H1 (cell line): ENCODE measurements at places on chromosomes 2 and 18. TPM values are rescaled to one million over a fixed set of nuclear protein-coding genes. Genes with fewer than 3 reads are reported as not detected.

- no peak overlapping the region for H3K27ac ChIP-seq
- H3K4me3 ChIP-seq, result no peak overlapping the region
- peaks cover 32% of the 10 kb centered on the region for H3K36me3 ChIP-seq
Observed at GRCh38 chr2:10796703-10797102, 15.9 kb downstream of the PDIA6 start.

DNA sequence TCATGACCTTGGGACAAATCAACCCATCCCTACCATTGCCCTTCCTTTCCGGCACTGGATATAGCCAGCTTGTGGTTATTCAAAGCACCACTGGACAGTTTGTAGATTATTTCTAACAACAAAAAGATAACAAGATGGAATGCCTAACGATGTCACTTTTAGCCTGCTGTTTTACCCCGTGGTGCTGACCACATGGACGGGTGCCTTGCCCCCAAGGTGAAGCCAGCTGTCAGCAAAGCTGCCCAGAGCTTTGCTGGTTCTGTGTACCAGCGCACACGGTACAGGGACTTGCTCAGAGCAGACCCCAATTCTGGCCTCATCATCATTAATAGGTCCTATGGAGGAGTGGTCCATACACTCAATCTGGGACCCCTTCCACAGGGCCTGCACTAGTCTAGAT, 118.2 kb downstream of the MTCL1 start:
- no peak overlapping the region for H3K27ac ChIP-seq
- no peak for DNase-seq
- peaks cover 16% of the 10 kb centered on the region for H3K36me3 ChIP-seq
- H3K4me1 ChIP-seq, result no peaks in the 10 kb centered on the region
- no peaks in the 10 kb centered on the region for H3K27me3 ChIP-seq
- H3K4me3 ChIP-seq, result no peak overlapping the region

DNA sequence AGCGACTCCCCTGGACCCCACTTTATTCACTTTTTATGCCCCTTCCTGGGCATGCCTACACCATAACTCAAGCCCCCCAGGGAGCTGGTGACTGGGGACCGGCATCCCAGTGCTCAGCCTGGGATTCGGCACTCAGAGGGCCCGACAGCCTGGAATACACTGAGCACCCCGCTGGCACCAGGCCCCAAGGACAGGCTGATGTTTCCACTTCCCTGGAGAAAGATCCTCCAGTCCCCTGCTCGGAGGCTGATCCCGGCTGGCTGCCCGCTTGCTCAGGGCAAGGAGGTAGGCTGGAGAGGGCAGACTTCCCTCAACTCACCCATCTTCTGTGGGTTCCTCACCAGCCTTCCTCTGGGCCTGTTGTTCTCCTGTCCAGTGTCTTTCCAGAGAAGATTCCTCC, 36.6 kb downstream of the ODC1 start:
- H3K36me3 ChIP-seq, result no peaks in the 10 kb centered on the region; the same call in 1 of the 2 replicates
- DNase-seq, result no peak
- no peak overlapping the region; the same call in 1 of the 2 replicates for H3K4me3 ChIP-seq
- H3K27me3 ChIP-seq, result no peaks in the 10 kb centered on the region
- H3K4me1 ChIP-seq, result no peaks in the 10 kb centered on the region
- no peak overlapping the region for H3K27ac ChIP-seq

GRCh38 chr2:129192117-129192516, 787.3 kb upstream of the RAB6C start:
- DNase-seq, result no peak
- H3K4me1 ChIP-seq, result peaks cover 13% of the 10 kb centered on the region
- no peak overlapping the region for H3K27ac ChIP-seq
- H3K36me3 ChIP-seq, result no peaks in the 10 kb centered on the region

DNA sequence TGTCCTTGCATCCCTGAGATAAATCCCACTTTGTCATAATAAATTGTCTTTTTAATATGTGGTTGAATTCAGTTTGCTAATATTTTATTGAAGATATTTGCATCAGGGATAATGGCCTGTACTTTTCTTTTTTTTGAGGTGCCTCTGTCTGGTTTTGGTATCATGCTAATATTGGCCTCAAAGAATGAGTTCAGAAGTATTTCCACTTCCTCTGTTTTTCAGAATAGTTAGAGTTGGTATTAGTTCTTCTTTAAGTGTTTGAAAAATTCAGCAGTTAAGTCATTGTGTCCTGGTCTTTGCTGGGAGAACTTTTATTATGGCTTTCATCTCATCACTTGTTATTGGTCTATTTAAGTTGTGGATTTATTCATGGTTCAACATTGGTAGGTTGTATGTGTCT, 464.1 kb upstream of the CRIM1 start:
- no peak for DNase-seq
- H3K27ac ChIP-seq, result no peak overlapping the region
- H3K36me3 ChIP-seq, result no peaks in the 10 kb centered on the region
- no peaks in the 10 kb centered on the region for H3K4me1 ChIP-seq
- H3K4me3 ChIP-seq, result no peak overlapping the region
- no peaks in the 10 kb centered on the region for H3K27me3 ChIP-seq

DNA sequence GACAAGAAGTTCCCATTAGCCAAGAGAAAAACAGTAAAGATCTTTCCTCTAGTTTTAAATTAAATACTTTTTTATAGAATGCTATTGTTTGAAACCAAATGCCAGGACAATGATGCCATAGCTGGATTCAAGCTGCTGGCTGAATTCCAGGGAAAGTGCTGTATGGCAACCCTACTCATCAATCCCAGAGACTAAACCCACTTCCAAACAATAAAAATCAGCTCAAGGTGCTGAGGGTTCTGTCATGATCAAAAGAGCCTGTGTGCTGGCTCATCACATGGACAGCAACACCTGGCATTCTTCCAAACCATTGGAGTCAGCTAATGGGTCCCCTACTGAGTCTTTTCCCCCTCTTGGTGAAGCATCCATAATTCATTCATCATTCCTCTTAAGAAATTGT, 53.7 kb upstream of the PARD3B start:
- no peak for DNase-seq
- H3K27ac ChIP-seq, result no peak overlapping the region
- no peaks in the 10 kb centered on the region for H3K36me3 ChIP-seq
- no peaks in the 10 kb centered on the region for H3K27me3 ChIP-seq
- no peaks in the 10 kb centered on the region for H3K4me1 ChIP-seq

The SCYGR3 gene
- not detected in 2 replicates for total RNA-seq

The PARD3B gene
- total RNA-seq, result 4.9 and 5.7 TPM in 2 replicates

The SIX2 gene
- total RNA-seq, result 0.84 and 1.0 TPM in 2 replicates
